ENCODE measurements at places on chromosomes 13 and 19. TPM values are rescaled to one million over a fixed set of nuclear protein-coding genes. Genes with fewer than 3 reads are reported as not detected.

CEACAM6 gene
- total RNA-seq: not detected

ZNF266 gene
- 8.3 TPM for total RNA-seq

SIGLEC10 gene
- not detected for total RNA-seq

GPR12 gene
- not detected for total RNA-seq

SPINT2 gene
- 2.0 TPM for total RNA-seq

PLPP2 gene
- 20.0 TPM for total RNA-seq

B3GNT8 gene
- 2.2 TPM for total RNA-seq

FGF22 gene
- total RNA-seq: not detected

RCBTB1 gene
- total RNA-seq: 15.7 TPM

ATP4A gene
- total RNA-seq: not detected

IGSF23 gene
- total RNA-seq: 0.28 TPM

ZNF728 gene
- not detected for total RNA-seq

KIR2DL1 gene
- total RNA-seq: not detected

TYROBP gene
- total RNA-seq: not detected

PRX gene
- 1.1 TPM for total RNA-seq

LILRB4 gene
- total RNA-seq: not detected

VSTM2B gene
- not detected for total RNA-seq

ACER1 gene
- total RNA-seq: not detected

NLRP5 gene
- not detected for total RNA-seq

PTPRH gene
- 1.3 TPM for total RNA-seq

CYP4F11 gene
- total RNA-seq: not detected

ZNF563 gene
- 2.1 TPM for total RNA-seq

IL4I1 gene
- total RNA-seq: 3.5 TPM

PSG4 gene
- 0.47 TPM for total RNA-seq

LHB gene
- 0.19 TPM for total RNA-seq

PSG7 gene
- total RNA-seq: not detected

ANKRD24 gene
- total RNA-seq: 0.38 TPM

PCDH20 gene
- total RNA-seq: not detected

CABP5 gene
- total RNA-seq: not detected

TRPM4 gene
- 17.3 TPM for total RNA-seq

ZNF829 gene
- 1.8 TPM for total RNA-seq

SLC7A1 gene
- total RNA-seq: 12.4 TPM

PRDX2 gene
- total RNA-seq: 246 TPM

KLF1 gene
- total RNA-seq: not detected

CYP2A7 gene
- not detected for total RNA-seq

KPNA3 gene
- 42.4 TPM for total RNA-seq

LILRA1 gene
- not detected for total RNA-seq

CLC gene
- total RNA-seq: not detected

CEACAM7 gene
- not detected for total RNA-seq

Data from endothelial cell of coronary artery (primary cell).